HepG2 (cell line): ENCODE measurements at places on chromosomes 7 and 10. TPM values are rescaled to one million over a fixed set of nuclear protein-coding genes. Genes with fewer than 3 reads are reported as not detected.

FGFR2 gene
- 1.4 and 2.6 TPM in 2 replicates for total RNA-seq

AKR1C4 gene
- 0.18 and 0.28 TPM in 2 replicates for total RNA-seq

DNA sequence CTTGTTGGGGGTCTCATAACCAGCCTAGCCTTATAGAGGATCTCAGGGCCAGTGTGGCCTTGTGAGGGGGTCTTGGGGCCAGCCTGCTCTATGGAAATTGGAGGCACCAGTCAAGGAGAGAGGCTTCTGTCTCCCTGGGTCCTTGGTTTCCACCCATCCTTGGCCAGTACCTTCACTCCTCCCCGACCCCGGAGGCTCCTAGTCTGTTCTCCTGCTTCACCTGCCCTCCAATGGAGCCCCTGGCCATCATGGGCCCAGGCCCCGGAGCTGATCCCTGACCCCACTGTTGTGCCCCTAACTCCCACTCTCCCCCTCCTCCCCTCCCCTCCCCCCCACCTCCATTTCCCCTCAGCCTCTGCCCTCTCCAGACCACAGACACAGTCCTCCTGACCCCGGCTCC, 29.7 kb downstream of the RASGEF1A start:
- DNase-seq: no peak

FAM25G gene
- not detected in 2 replicates for total RNA-seq

DNA sequence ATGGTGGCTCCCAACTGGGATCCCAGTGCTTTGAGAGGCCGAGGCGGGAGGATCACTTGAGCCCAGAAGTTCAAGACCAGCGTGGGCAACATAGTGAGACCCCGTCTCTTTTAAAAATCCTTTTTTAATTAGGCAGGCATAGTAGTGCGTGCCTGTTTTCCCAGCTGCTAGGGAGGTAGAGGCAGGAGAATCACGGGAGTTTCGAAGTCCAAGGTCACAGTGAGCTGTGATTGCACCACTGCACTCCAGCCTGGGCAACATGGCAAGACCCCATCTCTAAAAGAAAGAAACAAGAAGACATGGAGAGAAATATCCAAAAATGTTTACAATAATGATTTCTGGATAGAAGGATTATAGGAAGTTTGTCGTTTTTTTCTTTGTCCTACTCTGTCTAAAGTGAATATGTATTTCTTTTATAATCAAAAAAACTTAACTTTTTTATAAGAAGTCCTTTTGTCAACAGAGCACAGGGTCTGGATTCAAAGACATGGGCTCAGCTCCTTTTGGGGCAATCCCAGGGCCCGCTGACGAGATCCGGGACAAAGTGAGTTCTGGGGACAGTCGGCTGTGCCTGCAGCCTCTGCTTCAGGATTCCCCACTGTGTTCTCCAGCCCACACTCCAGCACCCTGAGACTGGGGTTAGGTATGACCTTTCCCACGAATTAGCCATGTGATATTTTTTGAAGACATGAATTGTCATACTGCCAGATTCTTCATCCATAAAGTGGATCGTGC, 45.6 kb downstream of the PDGFA start:
- DNase-seq: no peak

DNA sequence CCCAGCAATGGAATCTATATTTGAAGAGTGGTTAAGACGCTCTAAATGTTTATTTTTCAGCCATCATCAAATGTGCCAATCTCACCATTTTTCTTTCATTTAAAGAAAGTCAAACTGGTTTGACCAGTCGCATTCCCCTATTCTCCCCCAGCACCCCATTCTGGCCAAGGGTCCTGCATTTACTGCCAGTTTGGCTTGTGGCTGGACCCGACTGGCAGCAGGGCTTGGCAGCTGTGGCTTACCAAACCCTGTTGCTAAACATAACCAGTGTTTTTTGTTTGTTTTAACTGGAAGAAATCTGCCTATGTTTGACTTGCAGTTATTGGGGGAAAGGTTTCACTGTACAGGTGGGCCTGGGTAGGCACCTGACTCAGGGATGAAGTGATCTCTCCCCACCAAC, 116.3 kb downstream of the CYP26A1 start:
- no peak for DNase-seq

GRCh38 chr10:49115015-49115795, at the start of gene VSTM4:
Gene VSTM4 (minus strand): TSS chr10:49115522. CDS start chr10:49115485, 37 bp downstream.
- no peak for DNase-seq

GRCh38 chr10:102455893-102456471, 4.6 kb upstream of the C10orf95 start:
- DNase-seq: no peak

DHTKD1 gene
- 9.6 and 10.7 TPM in 2 replicates for total RNA-seq

DNA sequence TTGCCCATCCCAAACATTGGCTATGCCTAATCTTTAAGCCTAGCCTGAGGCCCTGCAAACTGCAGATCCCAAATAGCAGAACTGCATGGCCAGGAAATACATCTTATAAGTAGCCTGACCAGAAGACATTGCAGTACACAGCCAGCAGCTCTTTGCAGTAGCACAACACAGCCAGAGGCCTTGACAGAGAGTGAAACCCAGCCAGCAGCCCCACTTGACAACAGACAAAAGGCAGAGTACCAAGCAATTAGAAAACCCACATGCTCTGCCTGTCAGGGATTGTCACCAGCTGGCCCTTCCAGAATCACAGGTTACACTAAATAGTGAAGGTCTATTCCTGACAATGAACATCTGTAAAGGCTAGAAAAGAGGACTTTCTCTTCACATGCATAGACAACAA, 242.8 kb upstream of the TMEM72 start:
- no peak for DNase-seq

ATP5F1C gene
- 416 and 578 TPM in 2 replicates for total RNA-seq

RAMP3 gene
- total RNA-seq: not detected in 2 replicates

DNA sequence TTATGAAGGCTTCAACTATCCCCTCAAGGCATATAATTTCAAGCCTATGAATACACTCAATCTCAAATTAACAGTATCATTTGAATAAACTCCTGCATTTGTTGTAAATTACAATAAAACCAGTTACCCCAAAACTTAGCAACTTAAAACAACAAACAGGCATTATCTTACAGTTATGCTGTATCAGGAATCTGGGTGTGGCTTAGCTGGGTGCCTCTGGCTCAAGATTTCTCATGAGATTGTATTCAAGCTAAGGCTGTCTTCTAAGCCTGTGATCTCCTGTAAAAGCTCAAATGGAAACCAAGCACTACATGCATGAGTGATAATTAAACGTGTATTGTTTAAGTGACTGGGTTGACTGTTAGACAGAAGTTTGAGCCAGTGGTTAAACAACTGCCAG, 341.0 kb upstream of the PHF14 start:
- DNase-seq: no peak

DNA sequence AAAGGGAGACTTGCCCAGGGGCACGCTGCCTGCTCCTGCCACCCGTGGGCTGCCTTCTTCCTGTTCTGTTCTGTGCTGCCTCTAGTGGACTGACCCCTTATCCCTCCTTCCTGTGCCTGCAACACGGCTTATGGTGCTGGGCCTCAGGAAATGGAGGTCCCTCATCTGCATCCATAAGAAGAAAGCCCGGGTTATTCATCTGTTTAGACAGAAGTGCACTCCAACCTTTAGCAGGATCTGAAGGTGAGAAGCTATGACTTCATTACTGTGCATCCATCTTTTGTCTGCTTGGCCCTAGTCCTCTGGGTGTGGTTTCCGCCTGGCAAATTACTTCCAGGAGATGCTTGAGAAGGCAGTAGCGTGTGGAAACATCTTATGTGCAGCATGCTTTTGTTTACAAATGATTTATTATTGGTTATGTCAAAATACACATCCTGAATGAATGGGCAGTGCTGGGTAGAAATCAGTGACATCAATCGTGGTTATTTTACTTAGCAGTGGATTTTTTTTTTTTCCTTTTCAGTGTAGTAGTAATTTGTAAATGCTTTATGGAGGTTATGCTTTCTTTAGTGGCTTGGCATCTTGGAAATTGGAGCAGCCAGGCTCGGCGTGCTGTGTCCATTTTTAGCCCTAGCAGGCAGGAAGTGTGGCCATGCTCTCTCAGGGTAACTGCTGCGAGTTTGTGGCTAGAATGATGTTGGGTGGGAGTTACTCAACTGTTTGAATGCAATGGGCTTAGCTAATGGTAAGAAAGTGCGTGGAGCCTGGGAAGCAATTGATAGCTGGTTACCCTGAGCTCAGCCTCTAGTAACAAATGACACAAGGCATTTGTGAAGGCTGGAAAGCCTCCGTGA, 12.7 kb downstream of the PTPRE start:
- DNase-seq: no peak

PGAM1 gene
- total RNA-seq: 354 and 442 TPM in 2 replicates

LRIT1 gene
- not detected in 2 replicates for total RNA-seq

ADAMTS14 gene
- 0.04 TPM in 1 of 2 replicates, not detected in the other for total RNA-seq

DNA sequence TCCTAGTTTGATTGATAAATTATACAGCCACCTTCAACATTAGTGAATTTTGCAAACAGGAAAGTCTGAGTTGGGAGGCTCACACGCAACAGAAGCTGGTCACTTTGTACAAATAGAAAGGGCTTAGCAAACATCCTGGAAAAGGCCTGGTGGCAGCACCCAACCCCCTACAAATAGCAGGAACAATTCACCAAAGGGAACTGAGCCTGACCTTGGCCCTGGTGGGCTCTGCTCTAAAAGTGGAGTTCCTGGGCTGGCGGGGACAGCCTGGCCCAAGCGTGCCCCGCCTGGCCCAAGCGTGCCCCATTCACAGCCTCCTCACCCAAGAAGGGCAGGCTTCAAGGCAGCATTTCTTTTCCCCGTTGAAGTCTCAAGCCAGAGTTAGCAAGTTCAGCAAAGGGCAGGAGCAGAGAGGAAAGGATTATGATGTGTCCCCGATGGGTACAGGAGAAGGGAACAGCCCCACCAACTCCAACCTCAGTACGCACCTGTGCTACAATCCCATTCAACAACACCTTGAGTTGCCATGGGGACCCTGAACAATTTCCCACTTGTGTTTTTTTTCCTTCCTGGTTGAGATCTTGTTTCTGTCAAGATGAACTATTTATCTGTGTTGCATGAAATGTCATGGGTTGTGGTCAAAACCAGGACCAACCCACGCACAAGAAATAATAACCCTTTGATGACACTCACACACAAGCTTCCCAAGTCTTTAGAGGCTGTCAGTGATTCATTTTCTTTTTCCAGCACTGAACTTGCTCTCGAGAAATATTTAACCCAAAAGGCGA, 43.4 kb downstream of the RGS10 start:
- peak; percentile 91 for DNase-seq

OR2A1 gene
- not detected in 2 replicates for total RNA-seq

DNA sequence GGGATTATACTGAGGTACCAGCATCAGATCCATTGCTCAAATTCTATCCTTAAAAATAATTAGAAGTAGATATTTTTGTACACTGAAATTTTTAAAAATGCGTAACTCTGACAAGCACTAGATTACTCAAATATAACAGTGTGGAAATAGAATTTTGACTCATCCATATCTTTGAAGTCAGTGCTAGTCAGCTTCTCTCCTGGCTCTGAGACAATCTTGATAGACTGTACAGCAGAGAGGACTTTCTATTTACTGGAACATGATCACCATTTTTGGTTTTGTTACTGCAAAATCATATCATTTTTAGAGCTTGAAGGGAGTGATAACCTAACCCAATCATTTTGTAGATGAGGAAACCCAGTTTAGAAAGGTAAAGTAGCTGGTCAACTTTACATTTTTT, 195.0 kb downstream of the MTERF1 start:
- no peak for DNase-seq

- peak; percentile 37 for DNase-seq
Observed at GRCh38 chr10:70461397-70462348, 16.9 kb upstream of the PALD1 start.

NUDT13 gene
- 2.5 and 4.2 TPM in 2 replicates for total RNA-seq

DNA sequence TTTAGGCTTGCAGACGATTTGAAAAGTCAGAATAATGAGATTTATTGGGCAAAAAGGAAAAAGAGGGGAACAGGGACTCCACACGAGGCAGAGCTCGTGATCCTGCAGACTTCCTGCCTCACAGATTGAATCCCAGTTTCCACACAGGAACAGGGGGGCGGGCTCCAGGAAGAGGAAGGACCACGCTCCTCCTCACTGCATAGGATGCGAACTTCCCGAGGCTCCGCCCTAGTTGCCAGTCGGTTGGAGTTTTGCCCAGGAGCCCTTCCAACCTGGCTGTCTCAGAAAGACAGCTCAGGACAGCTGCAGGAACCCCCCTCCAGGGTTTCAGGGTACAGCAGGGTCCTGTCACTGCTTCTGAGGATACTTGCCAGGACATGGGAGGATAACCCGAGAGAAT, 488.3 kb upstream of the ADARB2 start:
- no peak for DNase-seq

DNA sequence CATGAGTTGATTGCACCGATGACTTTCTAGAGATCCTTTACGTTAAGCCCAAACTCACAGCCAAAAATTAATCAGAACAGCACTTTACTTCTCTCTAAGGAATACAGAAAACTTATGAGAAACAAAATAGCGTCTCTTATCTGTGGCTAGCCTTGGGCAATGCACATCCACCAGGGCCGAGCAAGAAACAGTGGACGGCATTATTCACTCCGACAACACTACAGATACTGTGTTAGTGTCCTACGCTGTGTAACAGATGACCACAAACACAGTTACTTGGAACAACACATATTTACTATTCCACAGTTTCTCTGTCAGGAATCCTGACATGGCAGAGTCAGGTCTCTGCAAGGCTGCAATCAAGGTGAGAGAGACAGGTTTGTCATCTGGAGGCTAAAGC, 598.3 kb upstream of the ADARB2 start:
- no peak for DNase-seq

ABCA13 gene
- not detected in 2 replicates for total RNA-seq

CACNB2 gene
- total RNA-seq: not detected in 2 replicates

GRCh38 chr10:51783941-51784340, 84.5 kb upstream of the CSTF2T start:
- DNase-seq: no peak

DNA sequence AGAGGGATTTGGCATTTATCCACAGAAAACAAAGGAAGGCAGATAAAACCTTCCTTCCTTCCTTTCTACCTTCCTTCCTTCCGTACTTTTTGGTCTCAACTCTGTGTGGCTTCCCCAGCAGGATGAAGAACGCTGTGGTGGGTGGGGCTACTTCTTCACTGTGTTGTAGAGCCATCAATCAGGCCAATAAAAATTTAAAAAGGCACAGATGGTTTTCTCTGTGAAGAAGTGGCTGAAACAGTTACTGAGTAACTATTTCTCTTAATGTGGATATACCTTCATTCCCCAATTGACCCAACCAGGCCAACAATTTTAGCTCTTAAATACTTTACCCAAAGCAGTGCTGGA, 75.8 kb downstream of the ZNF92 start:
- DNase-seq: no peak

- DNase-seq: no peak
Observed at GRCh38 chr7:157024716-157025115, 14.3 kb upstream of the MNX1 start.

DNA sequence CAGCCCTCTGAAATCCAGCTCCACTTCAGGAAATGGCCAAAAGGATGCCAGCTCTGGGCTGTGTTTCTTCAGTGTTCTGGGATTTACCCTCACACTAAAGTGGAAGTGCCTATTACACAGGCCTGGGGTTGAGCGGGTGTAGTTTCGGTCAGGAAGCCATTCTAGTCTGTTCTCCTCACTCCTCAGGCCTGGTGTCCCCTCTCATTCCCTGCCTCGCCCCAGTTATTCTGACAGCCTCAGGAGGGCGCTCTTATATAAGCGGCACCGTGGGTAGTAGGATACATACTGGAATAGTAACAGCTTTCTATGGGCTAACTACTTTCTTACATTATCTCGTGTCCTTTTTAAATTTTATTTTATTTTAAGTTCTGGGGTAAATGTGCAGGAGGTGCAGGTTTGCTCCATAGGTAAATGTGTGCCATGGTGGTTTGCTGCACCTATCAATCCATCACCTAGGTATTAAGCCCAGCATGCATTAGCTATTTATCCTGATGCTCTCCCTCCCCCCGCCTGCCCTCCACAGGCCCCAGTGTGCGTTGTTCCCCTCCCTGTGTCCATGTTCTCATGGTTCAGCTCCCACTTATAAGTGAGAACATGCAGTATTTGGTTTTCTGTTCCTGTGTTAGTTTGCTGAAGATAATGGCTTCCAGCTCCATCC, 12.2 kb upstream of the LGI1 start:
- DNase-seq: peak; percentile 5
